Muscle of leg (tissue), 16 donors: ENCODE measurements at places on chromosomes 4 and X. TPM values are rescaled to one million over a fixed set of nuclear protein-coding genes. Genes with fewer than 3 reads are reported as not detected.
A peak's percentile ranks its signal among the peaks of the same experiment; 100 is the strongest.

DNA sequence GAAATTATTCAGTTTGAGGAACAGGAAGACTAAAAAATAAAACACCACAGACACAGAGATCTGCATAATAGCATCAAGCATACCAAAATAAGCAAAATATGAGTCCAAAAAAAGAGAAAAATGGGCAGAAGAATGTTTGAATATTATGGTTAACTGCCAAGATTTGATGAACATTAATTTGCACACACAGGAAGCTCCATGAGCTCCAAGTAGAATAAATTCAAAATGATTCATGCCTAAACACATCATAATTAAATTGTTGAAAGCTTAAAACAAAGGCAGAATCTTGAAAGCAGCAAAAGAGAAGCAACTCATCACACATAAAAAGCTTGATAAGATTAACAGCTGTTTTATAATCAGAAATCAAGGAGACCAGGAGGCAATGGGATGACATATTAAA is 156.6 kb upstream of the ARSJ start:
- peak; percentile 10 for DNase-seq

DNA sequence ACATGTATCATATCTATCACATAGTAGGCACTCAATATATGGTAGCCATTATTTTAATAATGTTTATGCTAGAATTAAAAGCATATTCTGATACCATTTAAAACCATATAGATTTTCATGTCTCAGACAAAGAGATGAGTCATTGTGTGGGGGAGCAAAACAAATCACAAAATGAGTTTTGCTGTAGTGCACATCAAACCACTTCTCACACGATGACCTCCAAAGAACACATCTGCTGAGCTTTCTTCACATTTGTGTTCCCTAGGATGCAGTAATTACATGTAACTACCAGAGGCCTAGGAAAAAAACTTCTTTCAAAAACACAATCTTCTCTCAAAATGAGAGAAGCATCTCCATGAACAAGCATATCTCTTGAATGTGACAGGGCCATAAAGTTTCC is 56.1 kb upstream of the BRS3 start:
- DNase-seq: no peak

DNA sequence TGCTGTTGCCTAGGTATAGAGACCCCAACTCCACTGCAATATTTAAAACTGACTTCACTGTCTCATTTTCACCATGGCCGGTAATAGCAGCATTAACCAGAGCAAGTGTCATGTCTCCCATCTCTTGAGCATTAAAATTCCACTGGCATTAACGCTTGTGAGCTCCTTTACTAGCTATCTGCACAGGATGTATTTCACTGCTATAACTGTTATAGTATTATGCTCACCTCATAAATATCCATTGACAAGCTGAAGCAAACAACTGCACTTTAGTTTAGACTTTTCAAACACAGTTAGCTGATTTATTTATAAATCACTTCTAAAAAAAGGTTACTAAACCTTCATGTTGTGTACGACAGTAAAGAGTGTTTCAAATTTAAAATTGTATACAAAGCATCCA is 157.8 kb downstream of the ANTXR2 start:
- peak; percentile 42 for DNase-seq

- no peak for DNase-seq
Measured at GRCh38 chr4:161664740-161665139, 499.1 kb downstream of the FSTL5 start.

- DNase-seq: no peak
Measured at GRCh38 chr4:7752649-7753048, 187.0 kb downstream of the AFAP1 start.

GRCh38 chr4:10554694-10555093 is 97.5 kb upstream of the ZNF518B start:
- DNase-seq: peak; percentile 72

GRCh38 chrX:31228909-31229308 is 157.1 kb upstream of the FTHL17 start:
- peak; percentile 59 for DNase-seq

- DNase-seq: no peak
Measured at GRCh38 chr4:124067046-124067445, 645.5 kb downstream of the ANKRD50 start.

DNA sequence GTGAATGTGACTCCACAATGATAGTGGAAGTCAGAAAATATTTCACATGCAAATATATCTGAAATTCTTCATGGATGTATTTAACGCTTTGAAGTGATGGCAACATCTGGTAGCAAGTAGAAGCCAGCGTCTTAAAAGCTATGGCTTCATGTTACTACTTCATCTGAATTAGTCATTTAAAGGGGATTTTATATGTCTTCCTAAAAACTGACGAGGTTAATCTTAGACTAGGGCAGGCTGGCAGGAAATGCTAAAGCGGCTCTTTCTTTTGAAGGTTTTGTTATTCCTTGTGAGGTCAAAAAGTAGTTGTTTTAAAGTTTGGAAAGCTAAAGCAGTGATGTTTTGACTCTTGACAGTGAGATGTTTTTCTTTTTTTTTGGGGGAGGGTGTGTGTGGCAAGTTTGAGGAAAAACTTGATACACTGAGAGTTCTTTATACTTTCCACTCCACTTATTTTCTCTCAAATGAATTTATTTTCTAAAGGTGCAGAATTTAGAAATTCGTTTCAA is 22.6 kb downstream of the PLS3 start:
- peak; percentile 22 for DNase-seq

GRCh38 chr4:68147079-68147478 is 17.4 kb upstream of the TMPRSS11F start:
- no peak for DNase-seq

DNA sequence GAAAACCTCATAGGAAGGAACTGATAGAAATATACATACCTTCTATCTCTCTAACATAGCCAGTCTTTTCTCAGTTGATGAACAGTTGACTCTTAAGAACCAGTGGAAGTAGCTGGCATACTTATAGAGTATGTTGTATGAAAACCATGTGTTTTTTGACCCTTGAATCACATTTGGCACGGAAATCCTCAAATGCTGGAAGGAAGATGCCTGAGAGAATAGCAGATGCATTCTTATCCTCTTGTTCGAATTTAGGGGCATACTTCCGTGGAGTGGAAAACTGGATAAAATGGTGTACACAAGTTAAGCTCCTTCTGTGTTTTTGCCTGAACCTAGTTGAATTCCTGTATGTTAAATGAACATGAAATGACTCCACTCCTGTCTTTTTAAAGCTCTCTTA is 145.5 kb downstream of the PCDH7 start:
- DNase-seq: peak; percentile 39

DNA sequence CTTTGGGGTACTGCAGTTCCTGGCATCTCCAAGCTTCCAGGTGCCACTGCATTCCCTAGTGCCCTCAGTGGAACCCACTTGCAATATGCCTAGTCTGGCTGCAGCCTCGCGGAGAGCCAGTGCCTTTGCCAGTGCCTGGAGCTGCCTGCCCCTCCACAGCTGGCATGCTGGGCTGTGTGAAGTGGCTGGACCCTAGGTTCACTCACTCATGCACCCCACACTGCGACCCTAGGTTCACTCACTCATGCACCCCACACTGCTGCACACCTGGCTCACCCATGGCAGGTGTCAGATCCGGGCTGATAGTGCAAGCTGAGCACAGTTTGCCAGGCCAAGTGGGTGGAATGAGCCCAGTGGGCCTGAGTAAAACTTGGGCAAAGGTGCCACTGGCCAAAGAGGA is 253.0 kb upstream of the NDST4 start:
- no peak for DNase-seq

Gene DDIT4L
- 35.9 TPM for polyA plus RNA-seq

Gene SATL1
- polyA plus RNA-seq: 0.36 TPM

Gene ANOS1
- 19.4 TPM for polyA plus RNA-seq

Gene CPEB2
- 5.3 TPM for polyA plus RNA-seq

Gene CXCL10
- 0.15 TPM for polyA plus RNA-seq
